HCT116 (cell line): ENCODE measurements at places on chromosomes 13 and 19.

DNA sequence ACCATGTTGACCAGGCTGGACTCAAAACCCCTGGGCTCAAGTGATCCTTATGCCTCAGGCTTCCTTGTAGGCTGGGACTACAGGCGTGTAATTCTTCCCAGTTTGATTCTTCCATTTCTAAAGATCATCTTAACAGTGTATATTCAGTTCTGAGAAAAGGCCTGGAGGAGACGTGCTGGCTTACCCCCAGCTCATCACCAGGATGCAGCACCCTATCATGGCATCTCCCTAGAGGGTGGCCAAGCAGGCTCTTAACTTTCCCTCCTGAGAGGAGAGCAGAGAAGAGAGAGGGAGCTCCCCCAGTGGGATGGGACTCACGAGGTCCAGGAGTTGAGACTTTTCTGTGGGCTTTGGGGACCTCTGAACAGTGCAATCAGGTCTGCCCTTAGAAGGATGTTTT is 2.1 kb upstream of the TUBA3C start:
- no peak for DNase-seq

DNA sequence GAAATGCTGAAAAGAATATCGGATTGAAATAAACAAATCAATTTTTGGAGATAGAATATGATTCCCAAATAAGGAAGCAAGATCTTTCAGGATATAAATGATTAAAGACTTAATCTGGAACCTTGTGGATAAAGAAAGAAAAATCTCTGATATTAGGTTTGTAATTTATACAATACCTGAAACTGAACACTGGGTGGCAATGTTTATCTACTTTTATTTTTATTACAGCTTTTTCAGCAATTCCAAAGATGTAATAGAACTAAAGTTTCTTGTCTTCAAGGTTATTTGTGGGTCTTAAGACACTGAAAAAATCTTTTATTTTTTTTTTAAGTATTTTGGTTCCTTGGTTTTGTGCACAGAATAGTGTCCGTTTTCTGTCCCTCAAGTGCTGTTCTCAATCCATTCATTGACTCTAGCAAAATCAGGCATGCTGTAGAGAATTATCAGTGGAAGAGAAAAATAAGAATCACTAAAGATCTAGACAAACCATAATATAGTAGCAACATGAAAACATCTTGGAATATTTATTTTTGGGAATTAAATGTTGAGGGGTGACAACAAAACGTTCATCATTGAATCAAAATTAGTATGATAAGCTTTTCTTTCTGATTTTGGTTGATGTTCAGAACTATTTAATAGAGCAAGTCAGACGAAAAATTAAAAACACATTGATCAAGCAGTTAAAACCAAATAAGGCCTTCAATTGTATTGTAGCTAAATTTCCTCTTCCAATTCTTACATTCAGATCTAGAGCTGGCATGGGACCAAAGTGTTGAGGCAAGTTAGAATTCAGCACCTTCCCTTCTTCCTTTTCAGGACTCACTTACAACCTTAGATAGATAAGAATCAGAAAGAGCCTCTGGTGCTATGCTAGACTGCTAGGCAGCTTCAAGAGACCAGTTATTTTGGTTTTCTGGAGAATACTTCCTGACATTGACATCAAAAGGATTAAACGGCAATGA is 704.4 kb upstream of the PCDH20 start:
- peak; percentile 10 for DNase-seq

- no peak for DNase-seq
These were observed 2117.6 kb downstream of the PCDH9 start for GRCh38 chr13:65112531-65112941.

DNA sequence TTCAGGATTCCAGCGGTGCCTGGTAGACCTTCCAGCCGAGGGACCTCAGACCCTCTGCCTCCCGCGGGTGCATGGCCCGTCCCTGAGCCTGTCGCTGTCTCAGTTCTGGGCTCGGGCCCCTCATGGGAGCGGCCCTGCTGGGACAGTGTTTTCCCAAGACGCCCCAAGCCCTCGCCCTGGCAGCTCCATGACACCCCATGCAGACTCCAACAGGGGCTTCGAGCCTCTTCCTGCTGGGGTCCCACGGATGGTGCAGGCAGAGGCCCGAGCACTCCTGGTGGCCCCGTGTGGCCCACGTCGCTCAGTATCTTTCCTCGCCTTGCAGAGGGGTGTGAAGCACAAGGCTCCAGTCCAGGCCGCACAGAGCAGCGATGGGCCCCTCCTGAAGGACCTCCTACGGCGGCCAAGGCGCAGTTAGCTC is 88.8 kb upstream of the MCF2L start:
- DNase-seq = no peak

DNA sequence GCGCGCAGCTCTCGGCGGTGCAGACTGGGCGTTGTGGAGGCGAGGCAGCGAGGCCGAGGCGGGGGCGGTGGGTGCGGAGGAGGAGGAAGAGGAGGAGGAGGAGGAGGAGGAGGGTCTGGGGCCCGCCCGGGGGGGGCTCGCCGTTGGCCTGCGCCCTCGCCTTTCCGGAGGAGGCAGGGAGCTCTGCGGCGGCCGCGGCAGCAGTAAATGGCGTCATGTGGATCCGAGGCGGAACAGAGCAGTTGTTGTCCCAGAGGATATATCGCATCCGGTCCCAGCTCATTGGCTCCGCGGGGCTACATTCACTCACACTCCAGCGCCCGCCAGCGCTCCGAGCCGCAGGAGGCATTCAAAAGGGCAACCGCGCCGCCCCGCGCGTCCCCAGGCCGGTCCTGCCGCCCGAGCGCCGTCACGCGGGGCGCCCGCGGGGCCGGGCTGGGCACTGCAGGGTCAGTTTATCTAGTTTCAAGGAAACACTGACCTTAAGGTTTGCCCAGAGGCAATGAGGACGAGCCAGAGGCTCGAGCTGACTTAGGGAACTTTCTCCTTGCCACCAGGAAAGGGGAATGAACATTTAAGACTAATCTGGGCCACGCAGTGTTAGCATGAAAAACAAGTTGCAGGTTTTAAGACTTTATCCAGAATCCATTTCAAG is at the start of gene SPRY2:
SPRY2 (minus strand) TSS at position 26 of the 655 bp plus-strand sequence. CDS start 3,421 bp downstream, outside the sequence.
- DNase-seq = peak; percentile 68

DNA sequence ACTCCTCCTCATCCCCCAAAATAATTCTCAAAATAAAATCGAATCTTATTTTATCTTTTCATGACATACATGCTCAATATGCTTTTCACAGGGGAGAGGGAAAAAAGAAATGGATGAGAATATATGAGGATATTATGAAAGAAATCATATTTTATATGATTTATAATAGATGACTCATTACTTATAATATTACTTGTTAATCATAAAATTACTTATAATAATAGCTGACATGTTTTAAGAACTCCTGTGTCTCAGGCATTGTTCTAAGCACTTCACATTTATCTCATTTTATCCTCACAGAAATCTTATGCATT is 3.0 kb upstream of the CEACAM3 start:
- no peak for DNase-seq

GRCh38 chr13:54636231-54636630 is 1607.6 kb downstream of the OLFM4 start:
- no peak for DNase-seq

- no peak for DNase-seq
These were observed 3.8 kb upstream of the SLC7A9 start for GRCh38 chr19:32873247-32873959.

GRCh38 chr13:95247171-95247570 is 54.1 kb downstream of the ABCC4 start:
- DNase-seq = no peak

DNA sequence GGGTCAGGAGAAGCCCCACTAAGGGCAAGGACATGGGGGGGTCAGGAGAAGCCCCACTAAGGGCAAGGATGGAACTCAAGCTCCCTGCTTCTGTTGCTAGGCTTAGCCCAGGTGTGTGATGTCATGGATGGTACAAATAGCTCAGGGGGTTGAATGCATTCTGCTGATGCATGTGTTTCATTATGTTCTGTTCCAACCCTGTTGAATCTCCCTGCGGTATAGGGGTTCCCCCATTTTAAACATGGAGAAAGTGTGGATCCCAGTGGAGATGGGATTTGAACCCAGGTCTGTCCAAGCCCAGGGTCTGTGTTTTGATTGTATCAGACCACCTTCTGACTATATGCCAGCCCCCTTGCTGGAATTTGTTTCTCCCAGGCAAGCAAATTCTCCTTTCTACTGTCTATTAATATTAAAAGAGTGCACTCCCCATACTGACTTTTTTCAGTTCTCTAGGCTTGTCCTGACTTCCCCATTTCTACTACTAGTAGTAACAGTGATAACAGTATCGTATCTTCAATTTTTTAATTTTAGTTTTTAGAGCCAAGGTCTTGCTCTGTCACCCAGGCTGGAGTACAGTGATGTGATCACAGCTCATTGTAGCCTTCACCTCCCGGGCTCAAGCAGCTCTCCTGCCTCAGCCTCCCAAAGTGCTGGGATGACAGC is 6.7 kb downstream of the ZNF865 start:
- no peak for DNase-seq

DNA sequence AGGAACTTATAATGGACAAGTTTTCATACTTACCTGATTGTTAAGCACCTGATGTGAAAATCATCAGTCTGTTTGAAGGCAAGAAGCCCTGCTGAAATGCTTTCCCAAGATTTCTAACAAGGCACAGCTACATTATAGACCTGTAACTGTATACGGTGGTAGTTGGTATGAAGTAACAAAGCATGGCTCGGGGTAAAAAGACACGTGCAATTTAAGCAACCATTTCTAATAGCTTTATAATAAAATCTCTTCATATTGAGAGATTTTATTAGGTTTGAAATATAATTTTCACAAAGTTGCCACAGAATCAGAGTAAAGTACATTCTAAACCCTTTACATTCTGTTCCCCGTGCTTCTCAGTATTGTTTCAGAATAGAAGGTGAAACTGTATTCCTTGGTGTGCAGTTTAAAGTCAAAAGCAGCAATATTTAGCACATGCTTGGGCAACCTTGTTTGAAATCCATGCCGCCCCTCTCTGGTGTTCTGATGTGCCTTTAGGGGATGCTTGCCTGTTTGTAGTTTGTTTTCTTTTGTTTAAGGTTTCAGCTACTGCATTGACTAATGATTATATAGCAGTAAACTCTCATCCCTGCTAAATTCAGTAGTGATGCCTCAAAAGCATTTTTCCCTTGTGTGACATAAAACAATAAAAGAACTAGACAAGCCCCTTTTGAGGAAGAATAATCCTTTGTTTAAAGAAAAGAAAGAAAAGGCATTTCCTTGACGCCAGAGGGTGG is 125.2 kb upstream of the OBI1 start:
- DNase-seq = no peak

- no peak for DNase-seq
These were observed 170.6 kb downstream of the KCTD12 start for GRCh38 chr13:76715621-76716020.

- DNase-seq = no peak
These were observed 60.9 kb downstream of the KLF12 start for GRCh38 chr13:74073274-74073673.

DNA sequence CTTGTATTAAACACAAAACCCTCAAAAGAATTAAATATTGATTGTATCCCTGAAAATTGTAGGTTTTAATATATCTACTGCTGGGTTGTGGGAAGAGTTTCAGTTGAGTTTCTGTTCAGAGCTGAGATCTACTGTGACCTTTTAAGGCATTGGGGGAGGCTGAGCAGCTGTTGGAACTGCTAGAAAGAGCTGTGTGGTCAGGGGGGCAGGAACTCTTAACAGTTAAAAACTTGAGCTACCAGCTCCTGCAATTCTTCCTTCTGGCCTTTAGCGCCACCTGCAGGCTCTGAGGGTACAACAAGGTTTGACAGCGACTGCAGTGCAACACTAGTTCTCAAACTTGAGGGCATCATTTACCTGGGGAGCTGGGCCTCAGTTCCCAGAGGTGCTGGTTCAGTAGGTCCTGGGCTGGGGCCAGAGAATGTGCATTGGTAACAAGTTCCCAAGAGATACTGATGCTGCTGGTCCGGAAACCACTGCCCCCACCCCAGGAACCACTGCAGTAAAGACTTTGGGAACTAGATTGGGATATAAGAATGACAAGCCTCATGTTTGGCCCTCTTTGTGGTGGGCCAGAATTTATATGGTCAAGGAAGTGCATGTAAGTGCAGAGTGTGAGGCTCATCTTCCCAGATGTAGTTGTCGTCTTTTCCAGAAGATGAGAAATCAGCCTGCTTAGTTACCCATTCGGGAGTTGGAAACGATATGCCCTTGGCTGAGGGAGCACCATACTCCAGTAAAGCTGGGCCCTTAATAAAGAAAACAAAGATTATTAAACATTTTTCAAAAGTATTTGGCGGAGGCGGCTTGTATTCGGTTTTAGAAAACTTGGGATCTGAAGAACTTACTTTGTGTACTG is 2.6 kb downstream of the RNASEH2B start:
- DNase-seq = peak; percentile 80

DNA sequence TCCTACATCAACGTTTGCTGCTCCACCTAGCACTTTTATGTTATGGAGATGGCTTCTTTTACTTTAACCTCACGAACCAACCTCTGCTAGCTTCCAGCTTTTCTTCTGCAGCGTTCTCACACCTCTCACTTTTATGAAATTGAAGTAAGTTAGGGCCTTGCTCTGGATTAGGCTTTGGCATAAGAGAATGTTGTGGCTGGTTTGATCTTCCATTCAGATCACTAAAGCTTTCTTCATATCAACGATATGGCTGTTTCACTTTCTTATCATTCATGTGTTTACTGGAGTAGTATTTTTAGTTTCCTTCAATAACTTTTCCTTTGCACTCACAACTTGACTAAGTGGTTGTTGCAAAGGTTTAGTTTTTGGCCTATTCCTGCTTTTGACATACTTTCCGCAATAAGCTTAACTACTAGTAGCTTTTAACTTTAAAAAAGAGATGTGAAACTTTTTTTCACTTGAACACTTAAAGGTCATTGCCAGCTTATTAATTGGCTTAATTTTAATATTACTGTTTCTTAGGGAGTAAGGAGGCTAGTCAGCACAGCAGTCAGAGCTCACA is 60.0 kb upstream of the SPRY2 start:
- DNase-seq = no peak

DNA sequence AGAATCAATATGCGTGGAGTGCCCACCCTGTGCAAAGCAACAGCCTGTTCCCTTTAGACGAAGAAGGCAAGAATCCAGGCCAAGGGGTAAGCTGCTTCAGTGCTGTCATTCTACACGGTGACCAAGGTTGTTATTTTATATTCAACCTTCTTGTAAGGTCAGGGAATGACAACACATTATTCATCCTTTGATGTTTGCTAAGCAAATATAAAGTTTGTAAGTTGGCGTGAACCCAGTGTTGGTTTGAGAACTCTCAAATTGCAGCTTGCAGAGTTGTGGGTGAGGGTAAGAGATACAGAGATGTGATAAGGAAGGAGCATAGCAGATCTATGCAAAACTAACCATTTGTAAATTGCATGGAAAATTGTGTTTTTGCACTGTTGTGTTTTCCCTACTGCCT is 436.7 kb downstream of the FGF9 start:
- DNase-seq = no peak

GRCh38 chr13:80458543-80458942 is 117.6 kb upstream of the SPRY2 start:
- no peak for DNase-seq

DNA sequence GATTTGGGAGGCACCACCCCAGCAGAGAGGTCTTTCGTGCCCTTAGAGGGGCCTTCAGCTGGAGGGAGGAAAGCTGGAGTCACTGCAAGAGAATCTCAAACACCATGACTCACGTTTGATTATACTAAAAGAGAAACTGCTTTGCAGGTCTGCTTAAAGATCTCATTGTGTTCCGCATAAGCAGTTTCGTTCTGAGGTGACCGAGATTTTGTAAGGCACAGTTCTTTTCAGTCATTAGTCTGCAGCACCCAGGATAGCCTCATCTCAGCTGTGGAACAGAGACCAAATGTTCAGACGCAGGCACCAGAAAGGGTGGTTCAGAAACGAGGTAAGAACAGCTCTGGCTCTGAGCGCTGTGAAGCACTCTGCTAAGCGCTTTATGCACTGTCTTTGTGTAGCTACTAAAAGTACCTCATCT is 71.2 kb upstream of the GTF3A start:
- no peak for DNase-seq
